Spinal cord (tissue), 10 donors: ENCODE measurements at places on chromosomes 16 and 17.

GRCh38 chr17:79104898-79105600, 30.4 kb downstream of the ENGASE start:
- H3K27me3 ChIP-seq: peaks cover 2% of the 10 kb centered on the region
- H3K4me3 ChIP-seq: no peak overlapping the region
- peaks cover 8% of the 10 kb centered on the region for H3K4me1 ChIP-seq
- peaks cover 76% of the 10 kb centered on the region for H3K36me3 ChIP-seq

DNA sequence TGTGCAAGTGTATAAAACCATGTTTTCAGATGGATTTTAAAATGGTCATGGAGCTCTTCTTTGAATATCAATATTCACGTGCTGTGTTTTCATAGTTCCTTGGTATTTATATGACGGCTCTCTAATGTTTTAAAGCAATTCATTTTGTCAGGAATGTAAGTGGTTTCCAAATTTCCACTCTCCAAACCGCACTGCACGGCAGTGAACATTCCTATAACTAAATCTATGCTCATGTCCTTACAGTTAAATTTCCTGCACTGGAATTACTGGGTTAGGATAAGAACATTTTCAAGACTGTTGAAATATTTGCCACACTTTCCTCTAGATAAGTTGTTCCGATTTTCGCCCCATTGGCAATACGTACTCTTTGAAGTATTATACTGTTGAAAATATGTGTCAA, 398.9 kb downstream of the PMP22 start:
- H3K36me3 ChIP-seq: no peaks in the 10 kb centered on the region
- no peak overlapping the region for H3K4me3 ChIP-seq
- no peaks in the 10 kb centered on the region for H3K27me3 ChIP-seq

- peak; percentile 53 for DNase-seq
- peaks cover 69% of the 10 kb centered on the region for H3K27me3 ChIP-seq
- H3K4me3 ChIP-seq: no peak within 1 kb of the TSS
- H3K4me1 ChIP-seq: peaks cover 10% of the 10 kb centered on the region
Measured at GRCh38 chr17:39863918-39864746, at the start of gene IKZF3. TSS of gene IKZF3 (minus strand) at chr17:39864312. CDS start at chr17:39864126, 186 bp downstream.

GRCh38 chr17:57213180-57213825, 43.0 kb upstream of the MSI2 start:
- H3K27me3 ChIP-seq: no peaks in the 10 kb centered on the region
- H3K27ac ChIP-seq: no peak overlapping the region
- no peaks in the 10 kb centered on the region for H3K4me1 ChIP-seq
- DNase-seq: no peak
- H3K4me3 ChIP-seq: no peak overlapping the region
- no peaks in the 10 kb centered on the region for H3K36me3 ChIP-seq

GRCh38 chr17:30021708-30022317, 80.4 kb downstream of the EFCAB5 start:
- no peak overlapping the region for H3K4me3 ChIP-seq
- no peaks in the 10 kb centered on the region for H3K27me3 ChIP-seq
- no peaks in the 10 kb centered on the region for H3K36me3 ChIP-seq
- H3K4me1 ChIP-seq: no peaks in the 10 kb centered on the region
- DNase-seq: peak; percentile 2
